ENCODE measurements at places on chromosomes 4 and X.

DNA sequence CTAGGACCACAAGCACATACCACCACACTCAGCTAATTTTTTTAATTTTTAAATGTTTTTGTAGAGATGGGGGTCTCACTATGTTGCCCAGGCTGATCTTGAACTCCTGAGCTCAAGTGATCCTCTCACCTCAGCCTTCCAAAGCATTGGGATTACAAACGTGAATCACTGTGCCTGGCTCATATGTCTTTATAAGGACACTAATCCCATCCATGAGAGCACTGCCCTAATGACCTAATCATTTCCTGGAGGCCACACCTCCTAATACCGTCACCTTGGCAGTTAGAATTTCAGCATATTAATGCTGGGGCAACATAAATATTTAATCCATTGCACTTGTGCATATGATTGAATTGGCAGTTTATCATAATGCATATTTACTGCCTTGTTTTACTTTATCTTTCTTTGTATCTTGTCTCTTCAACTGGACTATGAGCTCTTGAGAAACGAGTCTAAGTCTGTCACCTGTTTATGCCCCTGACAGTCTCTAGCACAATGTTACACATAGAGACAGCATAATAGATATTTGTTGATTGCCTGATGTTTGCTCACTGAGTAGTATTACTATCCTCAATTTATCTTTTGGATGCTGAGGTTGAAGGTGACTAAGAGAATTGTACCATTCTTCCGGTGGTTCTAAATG is 172.0 kb downstream of the AASDH start:
- DNase-seq = no peak

DNA sequence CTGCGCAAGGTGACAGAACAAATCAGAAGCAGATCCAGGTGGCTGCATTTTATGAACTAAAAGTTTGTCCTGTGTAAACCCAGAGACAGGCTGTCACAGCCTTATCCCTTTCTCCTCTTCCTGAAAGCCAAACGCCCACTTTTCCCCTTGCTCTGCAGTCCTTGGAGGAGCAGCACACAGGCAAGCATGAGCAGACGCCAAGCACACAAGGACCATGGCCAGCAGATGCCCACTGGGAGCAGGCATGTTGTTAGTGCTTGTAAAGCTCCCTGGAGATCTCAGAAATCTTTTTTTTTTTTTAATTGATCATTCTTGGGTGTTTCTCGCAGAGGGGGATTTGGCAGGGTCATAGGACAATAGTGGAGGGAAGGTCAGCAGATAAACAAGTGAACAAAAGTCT is 11.5 kb upstream of the HOPX start:
- no peak for DNase-seq

DNA sequence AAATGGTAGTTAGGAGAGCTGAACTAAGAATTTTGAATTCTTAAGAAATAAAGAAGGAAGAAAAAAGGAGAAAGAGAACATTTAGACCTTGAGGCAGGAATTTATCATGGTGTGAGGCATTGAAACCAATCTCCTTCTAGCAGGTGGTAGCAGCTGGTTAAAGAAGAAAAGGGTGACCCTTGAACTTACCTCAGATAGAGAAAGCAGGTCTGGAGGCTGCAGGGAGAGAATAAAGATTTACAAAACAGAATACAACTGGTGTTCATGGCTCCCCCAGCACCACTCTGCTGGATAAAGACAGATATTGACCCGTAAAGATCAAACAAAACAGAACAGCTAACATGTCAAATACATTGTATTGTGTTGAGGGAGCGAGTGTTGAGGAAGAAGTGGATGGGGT is 56.0 kb downstream of the NCAPG start:
- no peak for DNase-seq

GRCh38 chr4:185775792-185776555 is 36.0 kb downstream of the SORBS2 start:
- no peak for DNase-seq

DNA sequence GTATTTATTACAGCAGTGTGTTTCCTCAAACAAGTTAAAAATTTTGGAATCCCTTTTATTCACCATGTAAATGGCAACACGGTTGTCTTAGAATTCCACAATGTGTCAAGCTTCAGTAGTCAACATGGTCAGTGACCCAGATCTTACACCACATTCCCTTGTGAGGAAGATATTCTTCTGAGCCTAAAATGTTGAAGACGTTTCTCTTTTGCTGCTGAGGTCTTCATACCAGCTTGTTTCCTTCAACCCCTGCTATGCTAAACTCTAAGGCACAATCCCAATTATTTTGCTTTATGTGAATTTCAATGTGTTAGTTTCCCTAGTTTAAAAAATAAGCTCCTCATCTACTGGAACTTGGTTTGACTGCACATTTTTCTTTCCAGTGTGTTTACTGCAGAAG is 17.6 kb upstream of the LDB2 start:
- DNase-seq = no peak

DNA sequence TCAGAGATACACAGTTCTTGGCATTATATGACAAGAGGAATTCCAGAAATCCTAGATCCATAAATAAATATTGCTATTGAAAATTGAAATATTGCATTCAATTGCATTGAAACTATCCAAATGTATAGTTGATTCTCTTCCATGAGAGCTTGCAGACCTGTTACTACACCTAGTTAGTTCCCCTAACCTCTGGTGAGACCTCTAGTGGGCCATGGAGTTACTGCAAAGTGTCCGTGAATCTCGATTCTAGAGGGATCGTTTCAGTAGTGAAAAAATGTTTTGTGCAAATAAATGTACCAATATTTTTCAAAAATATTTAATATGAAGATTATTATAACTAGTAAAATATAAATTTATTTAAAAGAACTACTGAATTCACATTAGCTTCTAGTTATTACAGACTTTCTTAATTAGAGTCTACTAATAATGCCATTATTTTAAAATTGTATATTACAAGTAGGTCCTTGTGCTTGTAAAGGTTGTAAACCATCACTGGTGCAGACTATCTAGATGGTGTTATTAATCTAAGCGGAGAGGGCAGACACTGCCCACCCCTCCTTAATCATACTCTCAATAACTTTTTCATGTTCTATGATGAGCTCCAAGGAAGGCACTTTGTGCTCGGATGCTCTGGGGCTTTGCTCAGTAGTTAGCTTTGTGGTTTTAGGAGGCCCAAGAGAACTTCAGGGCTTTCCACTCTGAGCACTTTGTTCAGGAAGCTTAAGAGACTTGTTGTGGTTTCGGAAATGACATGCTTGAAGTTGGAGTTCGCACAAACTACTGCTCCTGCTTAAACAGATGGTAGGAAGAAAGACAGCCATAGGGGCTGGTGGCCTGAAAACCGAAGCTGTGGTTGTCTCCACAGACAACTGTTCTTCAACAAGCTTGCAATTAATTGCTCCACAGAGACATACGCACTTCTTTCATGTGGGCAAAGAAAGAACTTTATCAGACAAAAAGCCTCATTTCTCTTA is 42.8 kb downstream of the IL21 start:
- DNase-seq = peak; percentile 83

- DNase-seq = peak; percentile 27
These were observed 1.5 kb downstream of the FRMPD3 start for GRCh38 chrX:107450823-107451509.

GRCh38 chr4:22730021-22730420 is 37.3 kb downstream of the GBA3 start:
- DNase-seq = no peak

GRCh38 chr4:86034616-86035015 is 325.2 kb downstream of the MAPK10 start:
- no peak for DNase-seq
